ENCODE measurements at places on chromosomes 5 and 9.

- DNase-seq = no peak
Measured at GRCh38 chr9:96121136-96121535, 180.8 kb downstream of the HSD17B3 start.

- no peak for DNase-seq
Measured at GRCh38 chr9:112050544-112051475, 124.3 kb downstream of the SUSD1 start.

DNA sequence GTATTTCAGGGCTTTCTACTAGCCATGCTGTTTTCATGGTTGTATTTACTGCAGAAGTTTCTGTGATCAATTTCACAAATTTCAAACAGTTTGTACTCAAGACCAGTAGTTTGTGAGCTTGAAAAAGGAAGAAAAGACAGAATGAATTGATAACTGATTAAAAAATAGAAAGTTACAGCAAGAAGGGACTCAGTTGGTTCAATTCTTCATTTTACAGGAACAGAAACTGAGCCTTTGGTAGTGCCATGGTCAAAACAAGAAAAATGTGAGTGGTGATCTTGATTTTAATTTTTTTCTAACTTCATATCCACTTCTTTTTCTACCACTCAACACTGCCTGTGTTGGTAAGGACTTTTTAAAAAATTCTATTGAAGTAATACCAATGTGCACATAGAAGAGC, 206.6 kb upstream of the NREP start:
- no peak for DNase-seq

DNA sequence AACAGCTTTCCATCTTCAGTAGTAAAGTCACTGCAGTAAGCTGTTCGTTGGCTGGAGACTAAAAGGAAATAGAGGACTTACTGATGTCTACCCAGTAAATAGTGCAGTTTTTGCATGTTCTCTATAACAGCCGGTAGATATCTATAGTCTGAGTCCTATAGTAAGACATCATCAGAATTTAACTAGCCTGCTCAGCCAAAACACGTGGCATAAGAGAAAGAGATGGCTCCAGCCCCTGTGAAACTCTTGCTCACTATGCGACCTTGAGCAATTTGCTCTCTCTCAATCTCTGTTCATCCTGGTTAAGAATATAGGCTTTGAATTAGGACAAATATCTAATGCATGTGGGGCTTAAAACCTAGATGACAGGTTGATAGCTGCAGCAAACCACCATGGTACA, 201.6 kb upstream of the PAPPA start:
- DNase-seq = no peak
